Right hindlimb (tissue), 1 donor: ENCODE measurements at places on chromosomes 16 and 17.

GRCh38 chr16:21028728-21029127 is 121.9 kb downstream of the DNAH3 start:
- no peak for DNase-seq

DNA sequence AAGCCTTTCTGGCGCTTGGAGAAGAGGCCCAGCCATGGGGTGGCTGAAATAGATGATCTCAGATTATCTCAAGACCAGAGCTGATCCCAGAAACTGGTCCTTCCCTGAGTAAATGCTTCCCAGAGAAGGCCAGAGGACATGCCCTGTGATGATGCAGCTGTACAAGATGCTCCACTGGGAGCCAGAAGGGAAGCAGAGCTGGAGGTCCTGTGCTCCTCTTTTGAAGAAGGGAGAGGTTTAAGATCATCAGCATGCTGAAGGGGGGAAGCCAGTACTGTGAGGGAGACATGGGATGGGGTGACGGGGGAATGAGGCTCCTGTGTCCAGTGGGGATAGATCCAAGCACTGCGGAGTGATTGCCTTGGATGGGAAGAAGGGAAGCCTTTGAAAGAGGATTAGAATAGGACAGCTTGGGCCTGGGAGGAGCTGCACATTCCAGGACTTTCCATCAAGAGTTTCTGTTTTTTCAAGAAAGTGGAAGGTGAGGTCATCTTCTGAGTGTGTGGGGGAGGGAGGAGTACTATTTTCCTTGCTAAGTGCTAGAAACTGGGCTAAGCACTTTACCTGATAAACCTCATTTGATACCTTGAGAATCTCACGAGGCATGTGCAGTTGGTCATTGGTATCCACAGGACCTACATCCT is 16.4 kb upstream of the ALOX15B start:
- DNase-seq = no peak

DNA sequence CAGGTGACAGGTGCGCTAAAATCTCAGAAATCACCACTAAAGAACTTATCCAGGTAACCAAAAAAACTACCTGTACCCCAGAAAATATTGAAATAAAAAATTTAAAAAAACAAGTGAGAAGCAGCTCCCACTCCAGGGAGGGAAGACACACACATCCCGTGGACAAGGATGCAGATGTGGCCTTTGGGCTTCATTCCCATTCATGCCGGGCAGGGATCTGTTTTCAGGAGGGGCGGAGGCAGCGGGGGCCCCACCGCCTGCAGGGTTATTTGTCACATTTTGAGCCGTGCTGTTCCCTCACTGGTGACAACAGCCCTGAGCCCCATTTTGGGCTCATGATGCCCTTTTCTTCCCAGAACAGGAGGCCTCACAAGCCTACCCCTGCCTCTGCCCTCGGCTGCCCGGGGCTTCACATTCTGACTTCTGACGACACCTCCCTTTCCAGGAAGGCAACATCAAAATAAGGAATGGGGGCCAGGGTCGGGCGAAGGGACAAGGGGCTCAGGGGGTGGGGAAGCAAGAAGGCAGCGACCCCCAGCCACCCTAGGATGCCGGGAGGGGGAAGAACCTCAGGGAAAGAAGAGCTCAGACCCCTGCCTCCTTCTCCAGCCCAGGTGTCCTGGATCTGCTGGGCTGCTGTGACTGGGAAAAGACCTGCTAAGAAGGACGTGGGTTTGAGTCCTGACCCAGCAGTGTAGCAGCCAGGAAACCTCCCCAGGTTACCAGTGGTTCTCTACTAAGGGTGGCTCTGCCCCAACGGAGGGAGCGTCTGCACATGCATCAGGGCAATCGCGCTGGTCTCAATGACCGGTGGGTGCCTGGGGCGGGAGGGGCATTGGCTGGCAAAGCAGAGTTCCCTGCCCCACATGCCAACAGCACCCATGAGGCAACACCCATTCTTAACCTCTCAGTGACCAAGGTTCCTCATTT is 2.3 kb upstream of the CD79B start:
- DNase-seq = no peak

DNA sequence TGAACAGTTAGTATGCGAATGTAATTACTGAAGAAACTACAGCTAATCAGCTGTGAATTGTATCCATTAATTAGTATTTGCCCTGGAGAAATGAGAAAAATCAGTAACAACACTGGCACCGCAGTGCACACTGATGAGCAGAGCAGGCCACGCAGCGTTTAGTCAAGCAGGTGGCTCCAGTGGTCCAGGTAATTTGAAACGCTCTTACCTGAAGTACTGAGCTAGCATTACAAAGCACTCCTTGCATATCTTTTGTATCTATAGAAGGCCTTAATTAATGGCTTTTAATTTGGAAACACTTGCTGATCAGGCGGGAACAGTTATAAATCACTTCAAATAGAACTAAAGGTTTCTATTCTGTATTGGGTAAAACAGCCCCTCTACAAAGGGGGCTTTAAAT is 76.4 kb downstream of the TOX3 start:
- DNase-seq = no peak

- peak; percentile 52 for DNase-seq
Observed at GRCh38 chr16:73053364-73054124, 5.6 kb upstream of the ZFHX3 start.

DNA sequence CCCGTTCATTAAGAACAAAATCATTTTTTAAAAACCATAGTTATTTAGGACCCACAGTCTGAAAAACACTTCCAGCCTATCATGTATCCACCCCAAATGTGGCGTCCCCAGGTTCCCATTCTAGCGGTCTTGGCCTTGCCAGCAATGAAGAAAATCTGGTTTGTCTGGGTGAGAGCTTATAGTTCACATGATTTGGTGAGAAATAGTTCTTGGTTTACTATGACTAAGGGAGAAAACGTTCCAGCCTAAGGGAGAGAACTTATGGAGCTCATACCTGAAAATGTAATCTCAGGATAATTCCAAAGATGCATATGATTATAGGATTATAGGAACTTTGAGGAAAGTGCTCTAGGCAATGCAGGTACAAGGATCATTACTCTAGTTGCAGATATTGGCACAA is 4.8 kb downstream of the MARVELD3 start:
- no peak for DNase-seq

DNA sequence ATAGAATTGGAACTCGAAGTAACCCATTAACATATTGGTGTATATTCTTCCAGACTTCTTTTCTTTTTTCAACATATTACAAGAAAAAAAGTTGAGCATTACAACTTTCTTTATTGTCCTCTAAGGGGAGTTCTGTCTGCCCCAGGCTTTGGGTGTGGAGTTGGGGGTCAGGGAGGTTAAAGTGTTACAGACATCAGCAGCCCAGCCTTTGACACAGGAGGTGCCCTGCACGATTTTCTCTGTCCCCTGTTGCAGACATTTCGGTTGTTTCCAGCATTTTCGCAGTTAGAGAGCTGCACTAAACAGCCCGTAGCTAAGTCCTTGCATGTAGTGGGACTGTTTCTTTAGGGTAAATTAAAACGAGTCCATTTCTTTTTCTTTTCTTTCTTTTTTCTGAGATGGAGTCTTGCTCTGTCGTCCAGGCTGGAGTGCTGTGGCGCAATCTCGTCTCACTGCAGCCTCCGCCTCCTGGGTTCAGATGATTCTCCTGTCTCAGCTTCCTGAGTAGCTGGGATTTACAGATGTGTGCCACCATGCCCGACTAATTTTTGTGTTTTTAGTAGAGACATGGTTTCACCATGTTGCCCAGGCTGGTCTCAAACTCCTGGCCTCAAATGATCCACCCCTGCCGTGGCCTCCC is 13.4 kb upstream of the ADCY7 start:
- DNase-seq = no peak

GRCh38 chr17:15119968-15120367 is 145.2 kb downstream of the PMP22 start:
- DNase-seq = no peak

DNA sequence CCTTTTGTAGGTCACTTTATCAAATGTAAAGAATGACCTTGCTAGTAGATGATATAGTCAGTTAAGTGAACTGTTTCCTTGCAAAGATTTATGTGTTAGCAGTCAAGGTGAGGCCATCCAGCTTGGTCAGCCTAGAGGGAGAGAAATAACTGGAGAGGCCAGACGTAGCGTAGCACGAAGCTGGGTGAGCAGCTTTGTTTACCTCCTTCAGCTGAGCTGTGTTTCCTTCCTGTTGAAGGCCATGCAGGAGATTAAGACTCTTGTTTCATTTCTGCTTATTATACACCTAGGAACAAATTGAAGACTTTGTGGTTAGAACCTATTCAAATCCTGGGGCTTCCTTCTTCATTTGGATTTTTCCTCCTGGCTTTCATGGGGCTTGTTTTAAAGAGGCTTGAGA is 267.1 kb downstream of the PHKB start:
- no peak for DNase-seq

- no peak for DNase-seq
Observed at GRCh38 chr16:26697807-26698206, 368.9 kb upstream of the C16orf82 start.

DNA sequence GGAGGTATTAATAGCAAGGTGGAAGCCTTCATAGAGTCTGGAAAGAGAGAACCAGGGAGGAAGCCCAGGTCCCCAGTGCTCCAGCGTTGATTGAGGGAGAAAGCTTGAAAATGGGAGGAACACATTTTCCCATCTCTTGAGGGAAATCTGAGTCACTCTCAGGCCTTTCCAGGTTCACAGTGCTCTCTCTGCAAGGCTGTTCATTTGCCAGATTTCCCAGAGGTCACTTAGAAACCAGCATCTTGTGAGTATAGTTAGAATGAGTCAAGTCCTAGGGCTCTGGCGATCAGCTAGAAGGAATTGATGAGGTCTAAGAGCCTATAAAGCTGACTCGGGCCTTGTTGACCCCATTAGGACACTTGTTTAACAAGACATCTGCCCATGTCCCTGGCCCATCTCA is 17.7 kb upstream of the ZNF594 start:
- DNase-seq = no peak

GRCh38 chr16:10205688-10206087 is 23.5 kb upstream of the GRIN2A start:
- DNase-seq = no peak

- no peak for DNase-seq
Observed at GRCh38 chr16:47162670-47163420, 19.1 kb upstream of the NETO2 start.

DNA sequence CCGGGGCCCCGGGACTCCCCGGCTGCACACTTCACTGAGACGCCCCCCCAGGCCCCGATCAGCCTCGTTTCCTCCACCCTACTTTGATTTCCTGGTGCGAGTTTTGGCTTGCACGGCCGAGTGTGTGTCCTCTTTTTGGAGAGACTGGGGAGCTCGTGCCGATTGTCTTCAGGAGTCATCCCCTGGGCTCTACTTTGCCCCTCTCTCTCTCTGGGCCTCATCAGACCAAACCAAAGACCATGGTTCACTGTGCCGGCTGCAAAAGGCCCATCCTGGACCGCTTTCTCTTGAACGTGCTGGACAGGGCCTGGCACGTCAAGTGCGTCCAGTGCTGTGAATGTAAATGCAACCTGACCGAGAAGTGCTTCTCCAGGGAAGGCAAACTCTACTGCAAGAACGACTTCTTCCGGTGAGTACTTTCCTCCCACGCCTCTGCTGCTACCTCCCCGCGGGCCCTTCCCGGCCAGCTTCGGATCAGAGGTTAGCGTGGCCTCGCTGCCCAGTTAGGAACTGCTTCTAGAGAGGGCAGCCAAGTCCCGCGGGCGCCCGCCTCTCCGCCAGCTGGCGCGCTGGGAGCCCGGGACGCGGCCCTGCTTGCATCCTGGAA is 787 bp downstream of the LHX1 start:
- DNase-seq = no peak

- DNase-seq = no peak
Observed at GRCh38 chr17:32834104-32834503, 42.8 kb downstream of the MYO1D start.

DNA sequence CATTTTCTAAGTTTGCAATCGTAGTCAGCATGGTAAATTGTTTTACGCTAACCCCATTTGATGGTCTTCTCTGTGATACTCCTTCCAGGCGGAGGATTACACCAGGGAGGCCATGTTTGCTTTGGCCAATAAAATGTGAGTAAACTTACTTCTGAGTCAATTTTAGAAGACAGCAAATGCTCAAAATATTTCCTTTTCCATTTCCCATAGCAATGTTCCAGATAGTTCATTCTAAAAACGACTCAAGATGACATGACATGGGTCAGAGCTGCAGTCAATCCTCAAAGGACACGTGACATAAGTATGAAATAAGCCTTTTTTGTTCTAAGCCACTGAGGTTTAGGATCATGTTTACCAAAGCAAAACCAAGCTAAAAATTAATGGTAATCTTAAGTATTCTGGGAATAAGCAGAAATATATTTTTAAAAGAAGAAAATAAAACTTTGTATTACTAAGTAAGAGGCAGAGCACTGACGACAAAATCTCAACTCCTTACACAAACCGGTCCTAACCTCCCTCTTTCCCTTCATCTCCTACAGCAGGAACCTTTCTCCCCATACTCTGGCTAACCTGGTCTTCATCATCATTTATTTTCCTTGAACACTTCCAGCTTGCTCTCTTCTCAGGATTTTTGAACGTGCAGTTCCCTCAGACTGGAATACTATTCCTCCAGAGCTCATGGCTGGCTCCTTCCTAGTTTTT is 266.2 kb downstream of the CEP112 start:
- peak; percentile 36 for DNase-seq

GRCh38 chr17:76630151-76630550 is 13.4 kb downstream of the ST6GALNAC1 start:
- DNase-seq = no peak

- peak; percentile 71 for DNase-seq
Observed at GRCh38 chr16:66741950-66742808, 9.2 kb downstream of the DYNC1LI2 start.

DNA sequence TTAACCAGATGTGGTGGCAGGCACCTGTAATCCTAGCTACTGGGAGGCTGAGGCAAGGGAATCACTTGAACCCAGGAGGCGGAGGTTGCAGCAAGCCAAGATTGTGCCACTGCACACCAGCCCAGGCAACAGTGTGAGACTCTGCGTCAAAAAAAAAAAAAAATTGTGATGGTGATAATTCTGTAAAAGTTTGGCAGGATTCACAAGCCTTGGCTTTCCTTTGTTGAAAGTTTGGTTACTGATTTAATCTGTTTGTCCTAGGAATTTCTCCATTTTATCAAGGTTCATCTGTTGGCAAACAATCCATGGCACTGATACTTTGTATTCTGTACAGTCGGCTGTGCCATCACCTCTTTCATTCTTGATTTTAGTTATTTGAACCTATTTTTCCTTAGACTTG is 15.9 kb downstream of the EIF4A3 start:
- no peak for DNase-seq

GRCh38 chr16:30051518-30051917 is 14.0 kb upstream of the ALDOA start:
- no peak for DNase-seq

GRCh38 chr17:41067281-41067680 is 1.6 kb upstream of the KRTAP2-4 start:
- DNase-seq = no peak

DNA sequence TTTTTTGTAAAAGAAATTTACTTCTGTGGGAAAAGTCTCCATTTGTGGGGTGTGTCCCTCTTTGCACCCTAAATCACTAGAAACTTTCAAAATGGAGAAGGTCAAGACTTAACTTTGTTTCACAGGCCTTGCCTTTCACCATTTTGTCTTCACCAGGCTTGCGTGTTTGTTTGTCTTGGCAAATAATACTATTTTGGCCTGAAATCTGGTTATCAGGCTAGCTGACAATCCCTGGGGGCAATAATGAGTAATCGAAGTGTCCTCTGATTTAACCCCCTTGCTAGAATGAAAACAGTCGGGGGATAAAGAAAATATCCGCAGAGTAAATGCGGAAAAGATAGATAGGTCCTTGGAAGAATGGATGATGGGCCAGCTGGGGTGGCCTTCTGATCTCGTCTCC is 34.5 kb downstream of the SLC39A11 start:
- no peak for DNase-seq
